ENCODE measurements at places on chromosomes 1 and 21.

- no peak for DNase-seq
Measured at GRCh38 chr1:89876463-89876862, 55.6 kb downstream of the LRRC8D start.

DNA sequence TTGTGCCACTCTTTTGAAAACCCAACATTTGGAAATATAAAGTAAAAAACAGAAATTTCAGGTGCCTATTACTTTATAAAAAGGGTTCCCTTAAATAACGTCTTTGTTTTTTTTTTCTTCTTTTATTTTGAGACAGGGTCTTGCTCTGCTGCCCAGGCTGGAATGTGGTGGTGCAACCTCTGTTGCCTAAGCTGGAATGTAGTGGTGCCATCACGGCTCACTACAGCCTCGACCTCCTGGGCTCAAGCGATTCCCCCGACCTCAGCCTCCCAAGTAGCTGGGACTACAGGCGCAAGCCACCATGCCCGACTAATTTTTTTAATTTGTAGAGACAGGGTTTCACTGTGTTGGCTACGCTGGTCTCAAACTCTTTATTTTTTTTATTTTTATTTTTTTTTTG, 110.2 kb upstream of the HNRNPU start:
- DNase-seq: no peak

DNA sequence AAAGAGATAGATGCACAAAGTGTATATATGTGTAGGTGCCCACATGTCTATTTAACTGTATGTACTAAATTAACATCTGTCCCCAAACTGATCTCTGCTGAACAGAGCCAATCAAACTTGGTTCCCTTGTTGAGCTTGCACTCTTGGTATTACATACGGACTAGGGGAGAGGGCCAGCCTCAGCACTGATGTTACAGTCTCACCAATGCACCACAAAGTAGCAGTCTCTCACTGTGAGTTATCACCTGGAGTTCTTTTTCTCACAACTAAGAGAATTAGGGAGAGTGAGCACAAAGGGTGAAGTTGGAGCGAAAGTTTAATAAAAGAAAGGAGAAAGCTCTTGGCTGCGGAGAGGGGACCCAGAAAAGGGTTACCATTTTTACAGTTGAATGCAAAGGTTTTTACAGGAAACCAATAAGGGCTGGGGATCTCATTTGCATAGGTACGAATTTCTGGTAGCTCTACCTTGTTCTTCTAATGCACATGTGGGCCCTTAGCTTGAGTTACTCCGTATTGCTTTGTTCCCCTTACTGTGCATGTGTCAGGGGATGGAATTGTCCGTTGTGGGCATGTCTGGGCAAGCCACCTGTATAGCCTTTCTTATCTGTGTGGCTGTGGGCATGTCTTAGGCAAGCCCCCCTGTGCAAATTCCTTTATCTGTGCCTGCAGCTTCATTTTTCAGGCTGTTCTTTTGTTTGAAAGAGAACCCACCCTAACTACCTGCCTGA, 13.3 kb upstream of the CHI3L2 start:
- DNase-seq: no peak

DNA sequence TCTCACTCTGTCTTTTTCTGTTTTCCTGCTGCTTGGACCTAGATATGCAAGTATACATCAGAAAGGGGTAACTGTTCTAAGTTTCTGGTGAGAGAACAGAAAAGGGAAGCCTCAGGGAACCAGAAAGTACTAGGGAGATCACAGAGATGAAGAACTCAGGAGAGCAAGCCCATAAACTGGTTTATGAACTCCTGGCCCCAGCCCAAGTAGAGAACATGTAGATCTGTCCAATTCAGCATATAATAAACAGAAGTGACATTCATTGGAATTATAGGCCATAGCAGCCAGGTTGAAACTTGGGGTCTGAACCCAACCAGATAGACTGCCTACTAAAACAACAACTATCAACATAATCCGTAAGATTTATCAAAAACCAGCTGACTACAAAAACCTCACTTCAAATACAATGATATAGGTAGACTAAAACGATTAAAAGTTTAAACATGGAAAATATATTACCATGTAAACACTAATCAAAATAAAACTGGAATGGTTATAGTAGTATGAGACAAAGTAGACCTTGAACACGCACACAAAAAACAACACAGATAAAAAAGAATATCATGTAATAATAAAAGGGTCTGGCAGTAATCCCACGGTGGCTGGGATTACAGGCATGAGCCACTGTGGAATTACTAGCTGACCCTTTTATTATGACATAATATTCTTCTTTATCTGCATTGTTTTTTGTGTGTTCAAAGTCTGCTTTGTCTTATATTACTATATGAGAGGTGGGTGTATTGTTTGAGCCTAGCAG, 65.0 kb downstream of the ZSWIM5 start:
- DNase-seq: no peak

DNA sequence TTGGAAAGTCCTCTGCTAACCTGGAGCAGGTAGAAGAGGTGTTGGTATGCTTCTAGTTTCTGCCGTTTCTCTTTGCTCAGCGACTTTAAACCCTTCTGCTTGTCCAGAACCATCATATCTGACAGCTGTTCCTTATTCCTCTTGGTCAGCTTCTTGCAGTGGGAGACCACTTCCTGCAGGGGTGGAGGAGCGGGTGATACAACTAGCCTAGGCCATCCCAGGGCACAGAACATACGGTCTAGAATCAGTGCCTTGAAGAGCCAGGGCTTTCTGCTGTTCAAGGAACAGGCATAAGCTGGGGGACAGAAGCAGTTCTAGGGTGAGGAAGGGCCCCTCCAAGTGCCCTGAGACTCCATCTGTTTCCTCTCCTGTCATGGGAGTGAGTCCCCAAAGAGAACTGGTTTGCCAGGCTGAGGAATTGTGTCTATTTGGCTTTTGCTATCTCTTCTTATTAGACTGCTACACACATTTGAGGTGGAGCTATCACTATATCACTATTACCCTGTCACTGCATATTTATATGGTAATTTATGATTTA, 32.5 kb downstream of the IQGAP3 start:
- DNase-seq: no peak

GRCh38 chr1:113912594-113913311, 7.6 kb downstream of the DCLRE1B start:
- no peak for DNase-seq

DNA sequence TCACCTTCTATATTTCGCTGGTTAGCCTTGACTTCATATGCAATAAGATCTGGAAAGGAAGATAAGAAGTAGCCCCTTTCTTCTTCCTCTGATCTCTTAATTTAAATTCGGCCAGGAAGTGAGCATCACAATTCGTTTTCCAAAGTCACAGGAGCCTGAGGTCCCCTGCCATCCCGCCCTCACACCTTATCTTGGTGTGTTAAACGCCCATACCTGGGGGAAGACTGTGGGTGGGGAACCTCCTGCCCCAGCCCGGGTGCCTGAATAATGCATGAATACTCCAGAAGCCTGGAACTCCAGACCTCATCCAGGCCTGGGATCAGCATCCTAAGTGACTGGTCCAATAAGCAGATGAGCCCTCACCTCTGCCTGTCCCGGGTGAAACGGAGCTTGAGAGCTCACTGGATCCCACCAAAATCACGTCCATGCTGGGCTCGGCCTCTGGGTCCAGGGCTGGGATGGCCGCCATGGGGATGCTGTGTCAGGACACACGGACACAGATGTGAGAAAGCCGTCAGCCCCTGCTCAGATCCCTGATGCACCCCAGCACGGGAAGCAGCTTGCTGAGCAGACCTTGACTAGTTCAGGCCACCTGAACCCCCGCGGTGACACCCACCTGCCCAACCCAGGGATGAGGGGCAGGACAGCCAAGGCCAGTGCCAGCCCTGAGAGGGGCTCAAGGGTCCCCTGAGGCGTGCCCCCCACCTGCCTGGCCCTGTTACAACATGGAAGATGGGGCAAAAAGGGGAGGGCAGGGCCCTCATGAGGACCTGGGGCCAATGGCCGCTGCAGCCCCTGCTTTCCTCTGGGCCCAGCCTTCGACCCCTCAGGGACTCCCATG, 686 bp downstream of the DNMT3L start:
- no peak for DNase-seq

- no peak for DNase-seq
Measured at GRCh38 chr1:90132306-90132705, 137.4 kb downstream of the ZNF326 start.

DNA sequence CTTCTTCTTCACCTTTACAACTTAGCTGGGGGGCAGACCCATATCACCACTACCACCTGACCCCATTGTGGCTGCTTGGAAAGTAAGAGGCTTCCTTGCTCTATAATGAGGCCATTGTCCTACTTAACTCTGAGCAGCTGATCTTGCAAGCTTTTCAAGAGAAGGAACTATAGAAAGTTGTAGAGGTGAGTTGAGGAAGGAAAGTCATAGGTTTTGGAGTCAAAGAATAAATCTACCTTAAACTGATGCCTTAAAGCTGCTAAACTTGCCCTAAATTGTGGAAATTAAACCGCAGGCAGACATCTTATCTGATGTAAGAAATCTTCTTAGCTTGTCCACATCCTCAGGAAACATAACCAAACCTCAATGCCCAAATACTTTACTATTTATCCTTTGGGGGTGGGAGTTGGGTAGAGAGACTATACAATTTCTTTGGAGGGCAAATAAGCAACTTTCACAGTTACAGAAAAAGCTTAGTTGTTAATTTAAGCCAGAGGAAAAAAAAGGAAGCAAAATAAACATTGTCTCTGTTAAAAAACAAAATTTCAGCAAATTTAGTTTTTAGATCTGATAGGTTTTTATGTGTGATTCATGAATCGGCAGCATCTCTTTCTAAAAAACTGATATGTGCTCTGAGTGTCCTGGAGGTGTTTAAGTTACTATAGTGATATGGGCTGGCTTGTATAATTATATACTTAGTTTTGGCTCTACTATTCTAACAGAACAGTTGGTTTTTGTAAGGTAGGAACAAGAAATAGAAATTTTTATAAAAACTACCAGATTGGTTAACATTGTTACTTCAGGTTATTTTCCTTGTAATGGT, 4.7 kb downstream of the IL23R start:
- DNase-seq: no peak

DNA sequence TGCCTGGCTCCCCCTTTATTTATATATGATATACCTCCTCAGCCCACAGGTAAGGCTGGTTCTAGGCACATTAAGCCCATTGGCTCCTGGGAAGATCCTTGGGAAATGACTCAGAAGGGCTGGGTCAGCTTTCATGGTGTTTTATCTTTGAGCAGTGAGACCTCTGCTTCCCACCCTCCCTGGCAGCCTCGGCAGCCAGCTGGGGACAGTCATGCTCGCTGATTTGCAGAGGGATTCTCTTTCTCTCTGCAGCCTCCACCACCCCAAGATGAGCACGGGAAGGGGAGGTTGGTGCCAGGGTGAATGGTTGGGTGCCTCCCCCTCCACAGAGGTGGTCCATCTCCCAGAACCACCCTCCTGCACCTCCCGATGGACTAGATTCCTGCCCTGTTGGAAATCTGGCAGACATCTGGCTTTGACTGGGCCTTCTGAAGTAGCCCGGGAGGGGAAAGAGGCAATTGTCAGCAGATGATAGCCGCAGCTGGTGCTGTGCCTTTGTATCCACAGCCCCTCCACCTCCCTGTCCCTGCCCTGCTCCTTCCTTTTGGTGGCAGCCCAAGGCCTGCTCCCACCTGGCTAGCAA, 24.6 kb downstream of the IER5 start:
- DNase-seq: no peak

- no peak for DNase-seq
Measured at GRCh38 chr1:159815926-159816325, 10.7 kb upstream of the SLAMF8 start.

- DNase-seq: no peak
Measured at GRCh38 chr1:4137621-4138415, 237.7 kb upstream of the C1orf174 start.

DNA sequence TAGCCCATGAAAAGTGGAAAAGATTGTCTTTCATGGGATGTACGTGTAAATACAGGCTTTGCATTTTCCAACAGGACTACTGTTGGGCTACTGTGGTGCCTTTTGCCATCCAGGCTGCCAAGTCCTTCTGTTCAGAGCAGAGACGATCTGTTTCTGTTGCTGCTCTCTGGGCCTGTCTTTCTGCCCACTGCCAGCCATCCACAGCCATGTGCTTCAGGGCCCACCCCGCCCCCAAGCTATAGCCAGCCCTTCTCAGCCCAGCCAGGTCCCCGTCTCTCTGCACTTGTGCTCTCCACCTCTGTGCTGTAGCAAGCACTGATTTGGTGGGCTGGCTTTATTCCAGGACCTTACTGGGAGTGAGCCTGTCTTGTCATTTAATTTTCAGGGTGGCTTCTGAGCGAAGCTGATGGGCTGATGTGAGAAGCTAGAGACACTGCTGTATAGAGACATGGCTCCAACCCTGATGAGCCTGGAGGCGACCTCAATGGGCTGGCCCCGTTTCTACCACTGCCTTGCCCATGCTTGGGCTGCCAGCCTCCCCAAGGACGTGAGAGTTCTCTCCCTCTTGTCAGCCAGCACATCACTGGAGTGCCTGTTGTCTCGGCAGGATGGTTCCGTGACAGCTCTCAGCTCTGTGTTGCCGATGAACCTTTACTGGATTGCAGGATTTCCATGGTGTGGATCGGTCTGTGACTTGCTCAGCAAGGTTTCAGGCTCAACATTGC, 137.8 kb downstream of the PEX14 start:
- no peak for DNase-seq

GRCh38 chr1:232837087-232837486, 31.9 kb downstream of the MAP10 start:
- DNase-seq: no peak

- DNase-seq: no peak
Measured at GRCh38 chr1:198523182-198523950, 17.1 kb downstream of the ATP6V1G3 start.

All from activated CD8-positive, alpha-beta memory T cell treated with anti-CD3 and anti-CD28 coated beads for 24 hours (primary cell).